Activated naive CD8-positive, alpha-beta T cell treated with anti-CD3 and anti-CD28 coated beads, Interleukin-2, amount 50 U/mL, for 16 hours (primary cell): ENCODE measurements at places on chromosomes 11 and 22.

GRCh38 chr11:86279747-86280146 lies 22.3 kb upstream of the HIKESHI start:
- no peak for DNase-seq

DNA sequence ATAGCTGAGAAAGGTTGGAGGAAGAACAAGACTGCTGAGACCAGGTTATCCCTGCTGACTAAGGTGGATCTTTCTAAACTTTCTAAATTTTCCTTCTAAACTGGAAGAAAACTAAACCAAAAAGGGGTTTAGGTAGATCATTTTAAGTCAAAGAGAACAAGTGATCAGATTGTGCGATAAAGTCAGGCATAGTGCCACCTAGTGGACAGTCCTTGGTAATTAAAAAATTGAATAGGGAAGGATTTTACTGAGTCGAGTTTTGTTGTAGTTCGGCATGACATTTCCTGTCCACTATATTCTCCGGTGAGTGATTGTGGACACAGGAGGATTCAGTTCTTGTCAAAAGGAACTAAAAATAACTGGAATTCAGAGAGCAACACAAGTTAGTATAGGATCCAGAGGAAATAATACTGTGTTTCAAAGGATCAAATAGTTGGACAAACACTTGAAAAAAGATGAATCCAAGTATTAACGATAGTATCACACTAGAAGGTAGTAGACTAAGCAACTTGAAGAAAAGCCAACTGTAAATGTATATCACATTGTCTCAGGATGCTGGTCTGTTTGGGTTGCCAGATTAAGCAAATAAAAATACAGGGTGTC lies 1236.4 kb downstream of the FAM181B start:
- DNase-seq, result no peak

DNA sequence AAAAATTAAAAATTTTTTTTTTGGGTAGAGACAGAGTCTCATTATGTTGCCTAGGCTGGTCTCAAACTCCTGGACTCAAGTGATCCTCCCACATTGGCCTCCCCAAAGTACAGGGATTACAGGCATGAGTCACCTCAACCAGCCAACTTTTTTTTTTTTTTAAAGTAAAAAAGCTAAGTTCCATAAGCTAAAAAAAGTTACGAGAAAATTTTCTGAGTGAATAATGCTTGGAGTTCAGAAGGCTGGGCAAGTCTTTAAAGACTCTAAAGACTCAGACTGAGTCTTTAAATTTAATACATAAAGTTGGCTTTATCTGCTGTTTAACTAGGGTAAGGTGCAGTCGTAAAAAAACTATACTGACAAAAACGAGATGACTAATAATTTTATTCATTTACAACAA lies 5.6 kb downstream of the DDX6 start:
- DNase-seq, result no peak

- no peak for DNase-seq
Observed at GRCh38 chr11:29159552-29160465, 857.0 kb downstream of the KCNA4 start.

GRCh38 chr11:68838572-68838964 lies 3.1 kb downstream of the CPT1A start:
- no peak for DNase-seq

GRCh38 chr11:47918882-47919495 lies 61.4 kb upstream of the PTPRJ start:
- DNase-seq, result no peak

DNA sequence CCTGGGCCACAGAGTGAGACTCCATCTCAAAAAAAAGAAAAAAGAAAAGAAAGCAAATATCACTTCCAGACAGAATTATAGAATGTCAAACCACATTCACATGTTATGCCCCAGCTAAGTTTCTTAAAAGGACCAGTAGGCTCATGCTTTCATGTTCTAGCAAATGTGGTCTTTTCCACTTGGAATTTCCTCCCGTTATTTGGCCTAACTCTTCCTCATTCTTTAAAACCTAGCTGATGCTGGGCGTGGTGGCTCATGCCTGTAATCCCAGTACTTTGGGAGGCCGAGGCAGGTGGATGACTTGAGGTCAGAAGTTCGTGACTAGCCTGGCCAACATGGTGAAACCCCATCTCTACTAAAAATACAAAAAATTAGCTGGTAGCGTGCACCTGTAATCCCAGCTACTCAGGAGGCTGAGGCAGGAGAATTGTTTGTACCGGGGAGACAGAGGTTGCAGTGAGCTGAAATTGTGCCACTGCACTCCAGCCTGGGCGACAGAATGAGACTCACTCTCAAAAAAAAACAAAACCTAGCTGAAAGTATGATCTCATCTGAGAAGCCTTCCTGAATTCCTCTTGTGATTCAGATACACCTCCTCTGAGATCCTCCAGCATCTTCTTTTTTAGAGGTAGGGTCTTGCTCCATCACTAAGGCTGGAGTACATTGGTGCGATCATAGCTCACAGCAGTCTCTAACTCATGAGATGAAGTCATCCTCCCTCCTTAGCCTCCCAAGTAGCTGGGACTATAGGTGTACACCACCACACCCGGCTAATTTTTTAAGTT lies 50.4 kb downstream of the FCHSD2 start:
- no peak for DNase-seq

DNA sequence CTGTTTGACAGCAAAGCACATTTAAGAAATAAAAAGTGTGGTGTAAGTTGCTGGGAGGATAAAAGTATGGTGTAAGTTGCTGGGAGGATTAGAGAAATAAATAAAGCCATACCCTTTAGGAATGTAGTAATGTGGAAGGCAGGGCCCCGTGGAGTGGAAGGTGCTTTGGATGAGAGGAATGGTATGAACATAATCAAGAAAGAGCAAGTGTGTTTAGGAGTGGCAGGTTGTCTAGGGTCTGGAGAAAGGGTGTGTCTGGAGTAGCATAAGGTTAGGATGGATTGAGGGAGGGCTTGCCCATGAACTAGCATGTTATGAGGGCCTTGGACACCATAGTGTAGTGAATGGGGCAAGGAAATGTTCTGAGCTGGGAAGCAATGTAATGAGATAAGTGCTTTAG lies 18.1 kb downstream of the MRPL16 start:
- DNase-seq, result no peak

GRCh38 chr11:565921-566509 lies 5.2 kb downstream of the RASSF7 start:
- DNase-seq, result no peak

DNA sequence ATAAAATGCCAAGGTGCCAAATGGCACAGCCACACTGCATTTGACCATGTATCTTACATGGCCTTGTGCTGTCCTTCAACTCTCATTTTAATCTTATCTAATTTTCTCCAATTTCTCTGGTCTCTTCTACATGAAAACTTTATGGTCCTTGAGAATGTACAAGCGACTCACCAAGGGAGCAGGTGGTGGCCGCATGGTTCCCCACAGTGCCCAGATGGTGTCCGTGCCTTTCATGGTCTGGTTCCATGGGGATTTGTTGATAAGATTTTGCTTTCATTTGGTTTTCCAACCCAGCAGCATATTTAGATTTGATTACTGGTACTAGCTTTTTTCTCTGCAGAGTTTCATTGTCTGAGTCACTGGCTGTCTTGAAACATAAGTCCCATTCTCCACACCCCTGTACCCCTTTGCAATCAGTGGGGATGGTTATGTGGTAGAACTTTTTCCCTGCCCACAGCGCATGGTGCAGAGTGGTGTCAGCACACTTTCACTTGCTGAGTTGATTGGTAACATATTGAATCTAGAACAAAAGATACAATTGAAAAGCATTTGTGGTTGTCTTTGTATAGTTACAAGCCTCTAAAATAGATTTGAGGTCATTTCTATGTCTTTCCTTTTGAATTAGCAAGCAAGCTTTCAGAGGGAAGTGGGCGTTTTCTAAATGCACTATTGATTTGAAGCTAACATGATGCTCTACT lies 24.1 kb downstream of the ZNRF3 start:
- DNase-seq, result no peak

GRCh38 chr11:27705873-27706820 lies 5.9 kb upstream of the BDNF start:
- DNase-seq, result no peak

DNA sequence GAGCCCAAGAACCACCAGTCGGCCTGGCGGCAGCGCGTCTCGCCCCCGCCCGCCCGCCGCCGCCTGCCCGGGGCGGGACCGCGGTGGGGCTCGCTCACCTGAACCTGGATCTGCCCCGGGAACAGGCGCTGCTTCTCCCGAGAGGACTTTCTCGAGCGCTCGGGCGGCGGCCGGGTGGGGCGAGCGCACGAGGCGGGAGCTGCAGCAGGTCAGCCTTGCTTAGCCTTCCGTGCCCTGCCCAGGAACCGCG lies 133 bp downstream of the MYH9 start:
- no peak for DNase-seq

DNA sequence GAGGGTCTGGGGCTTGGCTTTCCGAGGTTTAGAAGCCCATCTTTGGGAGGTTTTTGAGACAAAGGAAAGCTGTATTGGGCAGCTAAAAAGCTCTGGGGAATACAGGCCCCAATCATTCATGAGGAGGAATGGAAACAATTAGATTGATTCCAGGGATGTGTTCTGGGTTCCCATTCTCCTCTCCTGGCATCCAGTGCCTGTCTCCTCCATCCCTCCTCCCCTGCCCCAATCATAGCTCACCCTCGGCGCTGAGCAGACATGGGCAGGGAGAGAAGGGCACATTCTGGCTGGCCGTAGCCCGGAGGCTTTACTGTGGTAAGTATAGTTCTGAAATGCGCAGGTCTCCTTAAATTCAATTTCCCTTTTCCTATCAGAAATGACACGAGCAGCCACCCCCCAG lies 42.4 kb downstream of the ABTB2 start:
- DNase-seq, result no peak

GRCh38 chr11:2655016-2655719 lies 44.6 kb downstream of the KCNQ1OT1 start:
- DNase-seq, result no peak
